H4 (cell line): ENCODE measurements at places on chromosomes 7 and 10.

- no peak for DNase-seq
Measured at GRCh38 chr10:132961787-132962622, 19.6 kb upstream of the CFAP46 start.

- peak; percentile 36 for DNase-seq
Measured at GRCh38 chr7:112420236-112420861, 29.9 kb upstream of the IFRD1 start.

- no peak for DNase-seq
Measured at GRCh38 chr7:96614154-96614867, 95.3 kb downstream of the SEM1 start.

- no peak for DNase-seq
Measured at GRCh38 chr10:15169555-15170401, 1.3 kb upstream of the NMT2 start.

- DNase-seq, result no peak
Measured at GRCh38 chr10:33146189-33147012, 188.1 kb downstream of the NRP1 start.

DNA sequence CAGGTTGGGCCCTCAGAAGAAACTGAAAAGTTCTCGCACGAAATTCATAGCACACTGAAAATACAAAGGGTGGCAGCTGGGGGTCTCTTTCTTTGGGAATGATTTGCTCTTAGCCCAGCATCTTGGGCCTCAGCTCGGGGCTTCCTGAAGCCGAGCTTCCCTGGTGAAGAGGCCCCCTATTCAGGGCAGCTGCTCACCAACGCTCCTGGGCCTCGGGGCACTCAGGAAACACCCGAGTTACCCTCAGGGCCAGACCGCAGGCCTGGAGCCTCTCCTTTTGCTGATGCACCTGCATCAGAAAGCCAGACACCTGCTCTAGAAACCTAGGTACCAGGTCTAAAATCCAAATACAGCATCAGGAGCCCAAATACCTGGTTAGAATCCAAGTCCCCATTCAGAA lies 85.5 kb downstream of the PTPRE start:
- DNase-seq, result no peak

- no peak for DNase-seq
Measured at GRCh38 chr7:27459731-27460053, 203.0 kb downstream of the HIBADH start.

GRCh38 chr10:91779011-91779605 lies 19.1 kb upstream of the TNKS2 start:
- peak; percentile 11 for DNase-seq

DNA sequence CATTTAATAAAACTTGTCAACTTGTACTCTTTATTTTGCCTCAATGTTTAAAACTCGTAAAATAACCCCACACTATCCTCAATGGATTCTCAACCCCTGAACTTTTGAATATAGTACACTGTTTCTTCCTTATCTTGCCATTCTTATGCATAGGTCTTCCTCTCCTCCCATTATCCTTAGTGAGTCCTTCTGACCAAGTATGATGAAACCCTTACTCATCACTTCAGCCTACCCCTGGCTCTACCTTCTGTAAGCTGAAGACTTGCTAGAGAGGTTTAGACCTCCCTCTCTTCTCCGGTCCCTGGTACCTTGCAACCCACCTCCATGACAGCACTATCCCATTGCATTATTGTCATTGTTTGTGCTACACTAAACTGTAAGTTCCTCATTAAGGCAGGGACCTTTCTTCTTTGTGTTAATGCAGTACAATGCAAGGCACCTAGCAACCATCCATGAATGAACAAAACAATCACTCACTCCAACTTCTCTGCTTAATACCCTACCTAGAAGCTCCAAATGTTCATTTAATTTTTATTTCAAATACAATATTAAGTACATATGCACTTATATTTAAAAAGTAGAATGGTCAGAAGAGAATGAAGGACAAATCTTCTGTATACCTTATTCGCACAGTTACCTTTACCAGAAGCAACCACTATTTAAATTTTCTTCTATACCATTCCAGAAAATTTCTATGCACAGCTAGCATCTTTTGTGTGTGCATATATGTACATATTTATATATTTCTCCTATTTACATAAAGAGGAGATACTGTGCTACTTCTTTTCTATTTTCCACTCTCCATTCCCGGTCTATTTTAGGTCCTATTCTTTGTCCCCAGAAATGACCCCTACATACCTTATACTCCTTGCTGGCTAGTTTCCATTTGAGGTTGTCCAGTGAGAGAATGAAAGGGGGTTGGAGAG lies 77.5 kb downstream of the SLC16A9 start:
- no peak for DNase-seq

- DNase-seq, result peak; percentile 29
Measured at GRCh38 chr7:78924581-78924980, 528.9 kb downstream of the MAGI2 start.

- DNase-seq, result no peak
Measured at GRCh38 chr10:62043421-62044021, 142.0 kb downstream of the ARID5B start.

- DNase-seq, result no peak
Measured at GRCh38 chr7:134669388-134669787, 22.7 kb downstream of the BPGM start.

GRCh38 chr7:47830015-47830414 lies 118.3 kb downstream of the PKD1L1 start:
- DNase-seq, result no peak

GRCh38 chr7:156903232-156903909 lies 10.4 kb upstream of the LMBR1 start:
- DNase-seq, result peak; percentile 82

DNA sequence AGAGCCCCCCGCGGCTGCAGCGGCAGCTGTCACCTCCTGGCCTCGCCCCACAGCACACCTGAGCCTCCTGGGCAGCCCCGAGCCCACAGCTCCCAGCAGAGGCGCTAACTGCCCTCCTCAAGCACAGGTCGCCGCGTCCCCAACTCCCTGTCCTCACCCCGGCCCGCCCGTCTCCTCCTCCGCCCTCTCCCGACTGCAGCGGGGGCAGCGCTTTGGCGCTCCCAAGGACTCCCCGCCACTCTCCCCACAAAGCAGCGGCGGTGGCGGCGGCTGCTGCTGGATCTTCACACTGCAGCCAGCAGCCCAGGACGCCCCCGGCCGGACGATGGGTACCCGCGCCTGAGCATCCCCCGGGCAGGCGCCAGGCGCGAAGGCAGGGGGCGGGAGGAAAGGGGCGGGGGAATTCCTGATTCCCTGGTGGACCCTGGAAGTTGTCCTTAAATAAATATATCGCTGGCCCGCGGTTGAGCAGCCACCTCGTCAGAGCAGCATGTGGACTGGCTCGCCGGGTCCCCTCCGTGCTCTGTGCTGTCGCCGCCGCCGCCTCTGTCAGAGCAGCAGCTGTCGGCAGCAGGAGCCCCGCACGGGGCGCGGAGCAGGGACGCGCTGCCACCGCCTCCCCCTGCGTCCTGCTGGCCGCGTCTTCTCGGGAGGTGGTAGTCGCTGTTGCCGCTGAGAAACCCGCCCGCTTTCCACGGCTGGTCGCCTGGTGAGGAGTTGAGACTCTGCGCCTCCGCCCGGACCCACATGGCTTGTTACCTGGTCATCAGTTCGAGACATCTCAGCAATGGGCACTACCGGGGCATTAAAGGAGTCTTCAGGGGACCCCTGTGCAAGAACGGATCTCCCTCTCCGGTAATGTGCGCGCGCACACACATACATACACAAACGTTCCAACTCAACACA lies at the start of gene ZNF804B:
ZNF804B (plus strand) TSS at position 471 of the 906 bp plus-strand sequence; CDS start at position 748, 277 bp downstream.
- DNase-seq, result no peak

GRCh38 chr10:34303022-34303421 lies 512.1 kb downstream of the PARD3 start:
- no peak for DNase-seq

DNA sequence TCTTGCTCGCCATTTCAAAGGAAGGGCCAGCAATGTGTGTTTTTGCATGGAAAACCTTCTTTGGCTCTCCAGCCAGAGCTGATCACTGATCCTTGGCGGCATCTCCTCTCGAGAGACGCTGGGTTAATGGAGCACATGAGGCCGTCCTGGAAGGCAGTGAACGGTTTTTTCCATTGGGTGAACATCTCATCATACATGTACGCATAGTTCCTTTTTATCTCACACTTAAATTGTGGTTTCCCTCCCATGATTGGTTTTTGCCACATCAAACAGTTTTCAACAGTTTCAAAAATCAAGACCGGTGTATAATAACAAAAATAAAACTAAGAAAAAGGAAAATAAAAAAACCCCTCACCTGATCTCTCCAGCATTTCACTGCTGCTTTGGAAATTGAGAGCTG lies 276.4 kb downstream of the TCF7L2 start:
- DNase-seq, result no peak

DNA sequence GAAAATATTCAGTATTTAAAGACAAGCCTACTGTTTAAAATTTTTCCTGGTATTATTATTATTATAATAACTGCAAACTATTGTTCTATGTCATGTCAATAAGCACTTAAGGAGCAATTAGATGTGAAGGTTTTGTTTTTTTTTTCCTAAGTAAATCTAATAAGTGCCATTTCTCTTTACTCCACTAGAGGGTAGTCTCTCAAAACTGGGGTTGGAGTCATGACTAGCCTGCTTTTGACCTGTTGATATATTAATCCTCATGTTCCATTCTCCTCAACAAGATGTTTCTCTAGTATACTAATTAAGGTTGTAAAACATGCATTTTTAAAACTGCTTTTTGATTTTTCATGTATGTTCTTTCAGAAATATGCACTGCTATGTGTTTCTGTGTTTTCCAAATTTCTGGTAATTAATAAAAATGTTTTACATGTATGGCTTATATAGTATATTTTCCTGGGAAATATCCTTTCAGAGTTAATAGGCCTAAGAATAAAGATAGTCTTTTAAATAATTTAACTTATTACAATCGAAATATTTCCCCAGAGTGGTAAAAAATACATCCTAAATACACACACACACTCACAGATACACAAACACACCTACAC lies 1.0 kb upstream of the LRRN3 start:
- DNase-seq, result peak; percentile 48

GRCh38 chr10:108872854-108873253 lies 1050.5 kb downstream of the XPNPEP1 start:
- no peak for DNase-seq

DNA sequence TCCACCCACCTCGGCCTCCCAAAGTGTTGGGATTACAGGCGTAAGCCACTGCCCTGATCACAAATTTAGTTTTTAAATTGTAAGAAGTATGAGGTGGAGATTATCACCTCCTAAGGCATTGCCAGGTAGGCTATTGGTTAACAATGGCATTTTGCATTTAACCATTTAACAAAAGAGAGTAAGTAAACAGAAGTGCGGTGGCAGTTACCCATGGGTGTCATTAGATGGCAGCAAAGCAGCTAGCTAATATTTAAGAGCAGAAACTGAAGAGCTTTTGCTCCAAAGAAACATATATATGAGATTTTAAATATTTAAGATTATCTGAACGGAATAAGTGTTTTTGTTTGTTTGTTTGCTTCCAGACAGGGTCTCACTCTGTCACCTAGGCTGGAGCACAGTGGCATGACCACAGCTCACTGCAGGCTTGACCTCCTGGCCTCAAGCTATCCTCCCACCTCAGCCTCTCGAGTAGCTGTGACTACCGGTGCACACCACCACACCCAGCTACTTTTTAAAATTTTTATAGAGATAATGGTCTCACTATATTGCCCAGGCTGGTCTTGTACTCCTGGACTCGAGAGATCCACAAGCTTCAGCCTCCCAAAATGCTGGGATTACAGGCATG lies 325.5 kb upstream of the C7orf33 start:
- DNase-seq, result peak; percentile 58
